ENCODE measurements at places on chromosomes 4 and X.

GRCh38 chr4:78661086-78661690, 109.6 kb downstream of the ANXA3 start:
- no peak for DNase-seq

DNA sequence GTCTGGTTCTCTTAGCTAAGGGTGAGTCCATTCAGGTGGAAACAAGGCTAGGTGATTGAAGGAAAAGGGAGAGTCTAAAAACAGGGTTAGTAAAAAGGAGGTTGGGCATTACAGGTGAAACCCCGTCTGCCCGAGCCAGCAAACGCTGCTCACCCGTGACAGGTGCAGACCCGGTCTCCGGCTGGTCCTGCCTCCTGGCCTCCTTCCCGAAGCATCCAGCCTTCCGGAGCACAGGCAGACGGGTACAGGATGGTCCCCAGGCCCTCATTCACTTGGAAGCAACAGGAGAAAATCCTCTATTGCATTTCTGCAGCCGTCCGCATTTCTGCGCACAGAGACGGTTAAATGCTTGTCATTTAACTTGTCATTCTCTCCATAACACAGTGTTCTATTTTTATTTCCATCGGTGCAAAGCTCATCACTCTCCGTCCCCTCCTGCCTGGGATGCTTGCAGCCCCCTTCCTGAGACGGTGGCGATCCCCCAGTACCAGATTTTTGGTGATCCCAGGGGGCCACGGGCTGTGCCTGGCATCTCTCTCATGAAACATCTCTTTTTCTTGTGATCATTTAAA, 90.8 kb upstream of the PPP2R3B start:
- DNase-seq, result no peak

DNA sequence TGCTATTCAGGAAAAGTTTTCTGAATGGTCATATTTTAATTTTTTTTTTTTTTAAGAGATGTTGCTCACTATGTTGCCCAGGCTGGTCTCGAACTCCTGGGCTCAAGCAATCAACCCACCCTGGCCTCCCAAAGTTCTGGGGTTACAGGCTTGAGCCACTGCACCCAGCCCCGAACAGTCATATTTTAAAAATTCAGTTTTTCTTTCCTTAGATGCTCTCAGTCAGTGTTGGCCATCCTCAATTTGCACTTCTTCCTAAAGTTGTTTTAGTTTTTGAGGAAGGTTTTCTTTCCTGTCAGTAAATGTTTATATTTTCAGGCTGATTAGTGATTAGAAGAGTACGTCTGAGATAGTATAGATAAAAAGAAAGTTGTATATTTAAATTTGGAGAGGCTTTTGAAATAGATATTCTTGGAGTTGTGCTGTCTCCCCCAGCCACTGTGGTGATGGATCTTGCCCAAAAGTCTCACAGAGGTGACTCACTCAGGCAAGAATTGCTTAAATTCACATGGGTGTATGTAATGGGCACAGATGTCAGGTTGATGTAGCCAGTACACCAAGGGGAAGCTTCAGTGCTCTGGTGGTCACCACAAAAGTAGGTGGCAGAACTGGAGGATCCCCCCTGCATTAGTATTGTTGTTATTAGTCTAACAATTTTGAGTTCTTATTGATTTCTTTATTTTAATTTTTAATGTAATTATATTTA, 72.2 kb upstream of the ELOVL6 start:
- no peak for DNase-seq

DNA sequence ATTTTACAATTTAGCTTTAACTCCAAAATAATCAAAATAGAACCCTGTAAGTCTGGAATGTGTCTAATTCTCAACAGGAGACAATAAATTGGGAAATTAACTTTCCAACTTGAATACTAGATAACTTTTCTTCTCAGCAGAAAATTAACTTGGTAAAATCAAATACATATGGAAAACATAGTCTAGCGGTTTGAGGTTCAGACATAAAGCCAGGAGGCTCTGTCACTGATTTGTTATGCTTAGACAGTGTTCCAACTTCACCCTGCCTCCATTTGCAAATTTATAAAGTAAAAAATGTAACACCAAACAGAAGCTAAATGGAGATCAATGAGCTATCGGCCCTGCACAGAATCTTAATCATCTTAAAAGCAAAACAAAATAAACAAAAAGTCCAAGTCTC, 46.3 kb downstream of the TBCK start:
- no peak for DNase-seq

GRCh38 chrX:129361576-129361975, 161.7 kb downstream of the SMARCA1 start:
- no peak for DNase-seq

DNA sequence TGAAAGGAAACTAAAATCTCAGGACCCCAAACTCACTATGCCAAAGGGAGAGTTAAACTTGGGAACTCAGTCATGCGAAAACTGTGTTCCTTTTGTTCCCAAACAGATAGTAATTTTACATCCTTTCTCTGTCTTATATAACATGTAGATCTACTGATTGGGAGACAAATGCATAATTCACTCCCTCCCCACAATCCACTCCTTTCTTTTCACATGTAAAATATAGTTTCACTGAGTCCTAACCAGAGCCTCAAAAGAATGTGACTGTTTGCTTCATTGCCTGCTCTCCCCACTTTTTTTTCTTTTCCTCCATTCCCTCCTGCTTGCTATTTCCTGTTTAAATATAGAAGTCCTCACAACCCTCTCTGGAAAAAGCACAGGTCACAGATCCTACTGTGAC, 699.3 kb upstream of the ADGRL3 start:
- DNase-seq, result no peak

DNA sequence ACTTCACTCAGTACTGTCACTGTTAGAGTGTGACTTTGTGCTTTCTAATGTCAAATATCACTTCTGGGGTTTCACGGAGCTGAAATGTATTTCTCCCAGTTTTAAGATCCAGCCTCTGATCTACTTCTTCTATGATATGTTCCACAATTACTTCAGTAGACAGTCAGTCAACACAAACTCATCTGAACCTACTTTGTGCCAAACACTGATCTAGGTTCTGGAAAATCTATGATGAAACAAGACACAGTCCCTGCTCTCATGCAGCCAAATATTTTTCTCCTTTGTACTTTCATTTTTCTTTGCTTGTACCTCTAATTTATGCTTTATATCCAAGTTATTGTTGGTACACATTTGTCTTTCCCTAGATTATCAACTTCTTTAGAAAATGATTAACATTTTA, 641.3 kb upstream of the FTHL17 start:
- no peak for DNase-seq

All from inflammatory macrophage treated with lipopolysaccharide for 1 hour (primary cell).